Nucleus accumbens (tissue), 56 donors: ENCODE measurements at places on chromosomes 16 and 17.
A peak's percentile ranks its signal among the peaks of the same experiment; 100 is the strongest.

DNA sequence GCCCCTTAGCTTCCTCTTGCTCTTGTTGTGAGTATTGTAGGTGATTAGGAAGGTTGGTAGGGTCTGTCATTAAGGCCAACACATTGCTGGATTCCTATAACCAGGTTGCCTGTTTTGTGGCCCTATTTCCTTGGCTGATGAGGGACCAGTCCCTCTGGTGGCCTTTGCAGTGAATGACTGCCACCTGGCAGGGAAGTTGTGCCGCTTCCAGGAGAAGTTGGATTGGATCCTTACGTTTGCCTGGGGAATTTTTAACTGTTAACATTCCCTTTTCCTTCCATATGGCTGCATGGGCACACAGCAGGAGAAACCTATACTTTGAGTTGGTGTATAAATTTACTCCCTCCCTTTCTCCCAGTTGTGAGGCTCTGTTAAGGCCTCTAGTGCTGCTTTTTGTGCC lies 32.4 kb downstream of the LCMT1 start:
- no peak for DNase-seq

- DNase-seq, result peak; percentile 38
Measured at GRCh38 chr17:58587713-58588117, 73.3 kb upstream of the MTMR4 start.

DNA sequence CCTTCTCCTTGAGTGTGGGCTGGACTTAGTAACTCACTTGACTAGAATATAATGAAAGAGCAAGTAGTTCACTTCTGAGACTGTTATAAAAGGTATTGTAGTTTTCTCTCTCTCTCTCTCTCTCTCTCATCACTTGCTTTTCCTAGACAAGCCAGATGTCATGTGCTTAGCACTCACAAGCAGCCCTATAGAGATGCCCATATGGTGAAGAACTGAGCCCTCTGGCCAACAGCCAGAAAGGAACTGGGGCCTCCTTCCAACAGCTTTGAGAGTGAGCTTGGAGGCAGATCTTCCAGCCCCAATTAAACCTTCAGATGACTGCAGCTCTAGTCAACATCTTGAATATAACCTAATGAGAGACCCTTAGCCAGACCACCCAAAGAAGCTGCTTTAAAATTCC lies 440.5 kb downstream of the GRIN2A start:
- DNase-seq, result no peak

DNA sequence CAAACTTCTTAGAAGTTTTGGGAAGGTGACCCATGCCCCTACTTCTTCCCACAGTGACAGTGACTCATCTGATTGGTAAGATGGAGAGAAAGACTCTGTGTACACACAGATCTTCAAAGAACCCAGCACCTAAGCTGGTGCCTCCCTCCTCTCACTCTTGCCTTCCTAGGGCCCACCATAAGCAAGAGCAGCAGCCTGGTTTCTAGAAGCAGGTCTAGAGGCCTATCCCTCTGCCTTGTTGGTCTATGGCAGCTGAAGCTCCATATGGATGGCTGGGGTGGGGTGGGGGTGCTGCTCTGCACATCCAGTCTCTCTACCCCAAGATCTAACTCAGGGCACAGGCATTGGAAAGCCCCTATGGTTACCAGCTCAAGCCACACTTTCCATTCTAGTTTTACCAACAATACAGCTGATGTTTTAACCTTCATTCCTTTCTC lies 47.5 kb downstream of the STAT3 start:
- DNase-seq, result no peak

GRCh38 chr16:1530883-1531637 lies 2.4 kb upstream of the TMEM204 start:
- no peak for DNase-seq

- no peak for DNase-seq
Measured at GRCh38 chr16:28321700-28322411, 29.5 kb downstream of the SBK1 start.

DNA sequence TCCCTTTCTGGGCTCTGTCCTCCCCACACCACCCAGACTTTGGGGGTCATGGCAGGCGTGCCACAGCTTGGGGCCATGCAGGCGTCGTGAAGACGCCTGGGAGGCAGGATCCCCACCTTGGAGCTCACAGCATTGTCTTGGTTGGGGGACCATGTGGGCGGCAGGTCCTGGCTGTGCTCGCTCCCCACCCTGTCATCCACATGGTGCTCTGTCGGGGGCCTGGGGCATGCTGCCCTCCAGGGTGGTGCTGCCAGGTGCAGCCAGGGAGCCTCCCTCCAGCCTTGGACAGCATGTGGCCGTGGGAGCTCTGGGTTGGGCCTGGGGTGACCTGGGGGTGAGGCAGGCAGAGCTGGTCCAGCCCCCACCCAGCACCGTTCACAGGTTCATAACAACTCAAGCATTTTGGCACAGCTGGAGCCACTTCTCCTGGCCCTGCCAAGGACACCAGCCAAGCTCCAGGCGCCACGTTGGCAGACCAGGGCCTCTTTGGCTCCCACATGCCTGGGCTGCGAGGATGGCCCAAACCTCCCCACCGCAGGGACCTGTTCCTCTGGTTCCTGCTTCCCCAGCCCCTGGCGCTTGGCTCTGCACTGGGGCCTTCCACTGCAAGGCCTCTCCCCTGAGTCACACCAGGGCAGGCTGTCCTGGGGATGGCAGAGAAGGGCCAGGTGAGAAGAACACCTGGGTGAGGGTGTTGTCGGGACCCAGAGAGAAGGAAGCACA lies 15.1 kb upstream of the ATP6V0C start:
- DNase-seq, result no peak

DNA sequence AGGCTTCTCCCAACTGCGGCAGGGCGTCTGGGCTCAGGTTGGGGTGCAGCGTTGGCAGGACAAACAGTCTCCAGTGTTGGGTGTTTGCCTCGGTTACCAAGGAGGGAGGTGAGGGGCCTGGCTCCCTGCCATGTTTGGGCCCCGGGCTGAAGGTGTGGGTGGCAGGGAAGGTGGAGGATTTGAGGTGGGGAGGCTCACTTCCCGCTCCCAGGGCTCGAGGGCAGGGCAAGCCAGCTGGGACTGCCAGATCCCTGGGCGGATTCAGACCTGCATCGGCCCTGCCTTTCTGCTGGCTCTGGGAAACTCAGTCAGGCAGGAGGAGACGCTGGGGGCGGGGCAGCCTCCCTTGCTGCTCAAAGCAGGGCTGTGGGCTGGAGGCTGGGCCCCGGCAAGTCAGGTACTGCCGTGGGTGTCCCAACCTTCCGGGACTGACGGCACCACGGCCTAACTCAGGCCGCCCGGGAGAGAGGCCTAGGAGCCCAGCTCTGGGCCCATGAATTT lies 31.3 kb upstream of the KRT17 start:
- no peak for DNase-seq

DNA sequence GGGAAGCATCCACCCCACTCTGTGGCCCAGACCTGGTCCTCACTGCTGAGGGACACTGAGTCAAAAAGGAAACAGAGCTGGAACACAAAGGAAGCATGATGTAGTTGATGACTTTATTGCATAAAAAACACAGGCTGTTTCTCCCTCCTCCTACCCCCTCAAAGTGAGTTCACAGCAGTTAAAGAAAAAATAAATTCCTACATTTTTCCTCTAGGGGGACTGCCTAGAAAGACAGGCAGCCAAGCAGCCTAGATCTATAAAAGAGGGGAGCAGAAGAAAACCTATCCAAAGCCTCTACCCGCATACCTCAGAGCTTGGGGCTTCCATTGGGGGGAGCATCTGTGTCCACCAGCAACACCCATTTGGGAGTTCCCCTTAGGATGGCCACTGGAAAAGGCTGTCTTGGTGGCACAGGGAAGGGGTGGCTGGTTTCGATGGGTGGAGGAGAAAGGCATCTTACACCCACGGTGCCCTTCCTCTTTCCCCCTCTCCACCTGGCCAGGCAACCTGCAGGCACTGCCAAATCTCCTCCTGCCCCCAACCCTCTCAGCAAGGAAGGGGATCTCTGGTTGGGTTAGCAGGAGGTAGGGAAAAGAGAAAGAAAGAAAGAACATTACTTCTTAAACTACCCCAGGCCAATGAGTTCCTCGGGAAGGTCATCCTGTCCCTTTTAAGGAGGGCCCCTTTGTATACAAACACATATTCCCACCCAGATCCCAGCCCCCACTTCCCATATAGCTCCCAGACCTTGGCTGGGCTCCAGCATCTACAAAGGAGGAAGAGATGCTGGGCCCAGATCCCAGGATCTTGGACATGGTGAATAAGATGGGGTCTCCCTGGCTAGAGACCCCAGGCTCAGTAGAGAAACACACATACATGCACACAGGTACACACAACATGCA lies 4.0 kb upstream of the SCRN2 start:
- no peak for DNase-seq

DNA sequence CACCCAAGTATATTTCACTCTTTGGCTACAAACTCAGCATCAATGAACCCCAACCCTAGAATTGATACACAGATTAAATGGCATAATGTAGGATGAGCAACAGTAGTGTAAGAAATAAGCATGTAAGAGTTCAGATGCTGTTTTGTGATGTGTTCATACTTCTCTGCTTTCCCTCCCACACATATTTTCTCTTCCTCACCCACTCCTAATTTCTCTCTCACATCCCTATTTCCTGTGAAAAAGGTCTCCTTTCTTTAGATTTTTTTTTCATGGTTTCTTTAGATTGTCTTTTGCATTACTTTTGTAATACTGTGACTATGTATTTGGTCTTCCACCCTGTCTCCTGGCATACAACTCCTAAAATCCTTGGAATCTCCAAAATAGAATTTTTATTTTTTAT lies 21.7 kb downstream of the CREBBP start:
- DNase-seq, result no peak
